Natural killer cell treated with Interleukin-12 subunit alpha and Interleukin-12 subunit beta and Interleukin-15 and Interleukin-18, amount 100 ng/mL, for 72 hours (primary cell): ENCODE measurements at places on chromosomes 12 and 14. TPM values are rescaled to one million over a fixed set of nuclear protein-coding genes. Genes with fewer than 3 reads are reported as not detected.
A peak's percentile ranks its signal among the peaks of the same experiment; 100 is the strongest.

- no peaks in the 10 kb centered on the region for H3K36me3 ChIP-seq
- peaks cover 3% of the 10 kb centered on the region for H3K27me3 ChIP-seq
- peak overlapping the region; percentile 73 for H3K27ac ChIP-seq
These were observed 1.3 kb upstream of the ARHGAP5 start for GRCh38 chr14:32075672-32076277.

DNA sequence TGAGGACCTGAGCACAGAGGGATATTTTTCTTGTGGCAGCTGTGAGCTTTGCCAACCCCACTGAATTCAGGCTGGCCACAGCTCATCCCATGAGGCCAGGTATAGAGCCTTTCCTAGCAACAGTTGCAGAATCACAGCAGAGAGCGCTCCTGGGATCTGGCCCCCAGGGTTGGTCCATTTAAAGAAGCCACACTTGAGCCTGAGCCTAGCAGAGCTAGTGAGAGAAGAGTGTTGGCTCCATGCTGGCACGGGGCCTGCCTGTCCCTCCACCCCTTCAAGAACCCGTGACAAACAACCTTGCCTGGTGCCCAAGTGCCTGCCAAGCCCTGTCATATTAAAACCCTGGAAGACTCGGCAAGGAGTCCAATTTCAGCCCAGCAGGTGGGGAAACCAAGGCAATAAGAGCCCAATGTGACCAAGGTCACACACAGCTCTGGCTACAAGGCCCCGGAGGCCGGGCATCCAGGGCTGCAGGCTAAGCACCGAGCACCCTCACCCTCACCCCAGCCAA lies 91.6 kb downstream of the LRRC74A start:
- no peak for DNase-seq
- H3K27ac ChIP-seq: peak overlapping the region; percentile 21
- H3K36me3 ChIP-seq: no peaks in the 10 kb centered on the region
- no peak overlapping the region for H3K4me3 ChIP-seq
- no peaks in the 10 kb centered on the region for H3K27me3 ChIP-seq
- H3K4me1 ChIP-seq: peaks cover 38% of the 10 kb centered on the region

DNA sequence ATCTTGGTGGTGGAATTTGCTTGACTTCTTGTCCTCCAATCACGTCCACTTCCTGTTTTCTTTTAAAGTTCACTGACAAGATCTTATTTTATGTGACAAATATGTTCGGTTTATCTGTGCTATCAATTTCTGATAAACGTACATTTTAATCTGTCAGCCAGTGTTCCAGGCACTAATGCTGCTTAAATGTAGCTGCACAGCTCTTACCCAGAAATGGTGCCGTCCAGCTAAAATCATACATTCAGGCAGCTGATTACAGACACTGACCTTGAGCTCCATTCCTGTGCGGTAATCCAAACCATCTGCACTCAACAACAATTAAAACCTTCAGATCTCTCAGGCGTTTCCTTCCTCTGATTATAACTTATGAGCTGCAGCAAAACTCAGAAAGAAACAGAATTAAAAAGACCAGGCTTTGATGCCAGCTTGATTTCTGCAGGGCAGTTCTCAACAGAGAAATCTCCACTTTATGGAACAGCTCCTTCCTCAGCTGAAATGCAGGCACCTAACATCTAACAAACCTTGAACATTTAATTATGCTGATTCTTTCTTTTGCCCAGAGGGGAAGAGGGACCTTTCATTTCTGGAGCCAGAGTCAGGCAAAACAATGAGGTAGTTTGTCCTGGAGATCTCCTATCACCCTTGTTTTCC lies 26.4 kb upstream of the RASSF3 start:
- H3K36me3 ChIP-seq: no peaks in the 10 kb centered on the region
- H3K4me3 ChIP-seq: peak overlapping the region; percentile 42
- H3K27me3 ChIP-seq: peaks cover 13% of the 10 kb centered on the region
- H3K4me1 ChIP-seq: peaks cover 7% of the 10 kb centered on the region

GRCh38 chr12:25382311-25383106 lies 131.8 kb upstream of the KRAS start:
- peak overlapping the region; percentile 32 for H3K4me3 ChIP-seq
- H3K27ac ChIP-seq: peak overlapping the region; percentile 10
- DNase-seq: no peak
- peaks cover 2% of the 10 kb centered on the region for H3K27me3 ChIP-seq

DNA sequence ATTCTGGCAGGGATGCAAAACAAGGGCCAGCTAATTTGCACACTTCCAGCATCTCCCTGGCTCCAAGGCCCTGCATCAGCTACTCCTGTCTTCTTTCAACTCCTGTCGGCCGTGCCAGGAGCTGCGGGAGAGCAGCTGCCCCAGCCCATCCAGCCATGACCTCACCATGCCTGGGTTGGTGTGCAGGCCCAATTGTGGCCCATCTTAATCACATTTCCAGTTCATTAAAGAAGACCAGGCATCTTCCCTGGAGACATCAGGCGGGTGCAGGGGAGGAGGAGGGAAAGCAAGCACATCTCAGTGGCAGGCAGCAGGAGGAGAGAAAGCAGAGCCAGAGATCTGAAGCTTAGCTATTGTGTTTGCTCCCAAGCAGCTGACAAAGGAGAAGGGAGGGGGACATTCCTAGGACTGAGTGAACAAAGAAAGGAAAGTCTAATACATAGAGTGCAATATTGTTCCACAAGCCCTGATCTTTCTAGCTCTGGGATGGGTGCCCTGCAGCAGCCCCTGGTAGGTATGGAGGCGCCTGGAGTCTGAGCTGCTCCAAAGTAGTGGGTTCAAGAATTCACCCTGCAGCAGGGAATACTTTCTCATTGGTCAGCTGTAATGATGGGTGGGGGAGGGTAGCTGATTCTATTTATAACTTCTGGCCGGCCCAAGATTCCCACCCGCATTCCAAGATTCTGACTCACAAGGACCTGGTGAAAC lies 40.1 kb downstream of the VWF start:
- no peaks in the 10 kb centered on the region for H3K36me3 ChIP-seq
- H3K4me3 ChIP-seq: no peak overlapping the region
- H3K4me1 ChIP-seq: no peaks in the 10 kb centered on the region
- no peak overlapping the region for H3K27ac ChIP-seq

GRCh38 chr14:93108105-93108504 lies 7.6 kb downstream of the ITPK1 start:
- no peak overlapping the region for H3K4me3 ChIP-seq
- H3K36me3 ChIP-seq: no peaks in the 10 kb centered on the region
- H3K4me1 ChIP-seq: peaks cover 23% of the 10 kb centered on the region
- DNase-seq: no peak
- H3K27ac ChIP-seq: no peak overlapping the region
- no peaks in the 10 kb centered on the region for H3K27me3 ChIP-seq

DNA sequence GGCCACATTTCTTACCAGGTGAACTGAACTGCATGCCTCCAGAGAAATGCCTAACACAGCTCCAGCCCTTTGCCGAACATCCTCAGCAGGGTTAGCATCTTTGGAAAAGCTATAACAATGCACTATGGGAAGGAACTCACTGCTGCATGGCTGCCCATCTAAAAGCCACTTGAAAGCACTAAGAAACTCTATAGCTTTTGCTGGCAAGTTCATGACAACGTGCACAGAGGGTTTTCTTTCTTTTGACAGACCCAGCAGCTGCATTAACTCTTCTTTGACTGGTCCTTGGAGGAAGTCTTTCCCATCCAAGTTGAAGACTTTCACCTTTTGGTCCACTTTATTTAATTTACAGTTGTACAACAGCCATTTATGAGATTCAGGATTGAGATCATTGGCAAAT lies 5.3 kb downstream of the TRMT5 start:
- H3K27ac ChIP-seq: no peak overlapping the region
- DNase-seq: no peak
- no peaks in the 10 kb centered on the region for H3K27me3 ChIP-seq
- no peak overlapping the region for H3K4me3 ChIP-seq
- H3K36me3 ChIP-seq: no peaks in the 10 kb centered on the region

GRCh38 chr12:77687321-77687720 lies 143.4 kb upstream of the NAV3 start:
- no peak overlapping the region for H3K27ac ChIP-seq
- H3K4me3 ChIP-seq: no peak overlapping the region
- H3K36me3 ChIP-seq: no peaks in the 10 kb centered on the region
- DNase-seq: no peak
- no peaks in the 10 kb centered on the region for H3K27me3 ChIP-seq
- no peaks in the 10 kb centered on the region for H3K4me1 ChIP-seq

- no peaks in the 10 kb centered on the region for H3K36me3 ChIP-seq
- H3K27me3 ChIP-seq: peaks cover 37% of the 10 kb centered on the region
- no peak for DNase-seq
- no peaks in the 10 kb centered on the region for H3K4me1 ChIP-seq
- H3K4me3 ChIP-seq: no peak overlapping the region
- no peak overlapping the region for H3K27ac ChIP-seq
These were observed 98.6 kb downstream of the NT5DC3 start for GRCh38 chr12:103742349-103742932.

- no peak overlapping the region for H3K4me3 ChIP-seq
- H3K27me3 ChIP-seq: no peaks in the 10 kb centered on the region
- no peak overlapping the region for H3K27ac ChIP-seq
These were observed 306.7 kb downstream of the ZFP36L1 start for GRCh38 chr14:68486033-68486732.

DNA sequence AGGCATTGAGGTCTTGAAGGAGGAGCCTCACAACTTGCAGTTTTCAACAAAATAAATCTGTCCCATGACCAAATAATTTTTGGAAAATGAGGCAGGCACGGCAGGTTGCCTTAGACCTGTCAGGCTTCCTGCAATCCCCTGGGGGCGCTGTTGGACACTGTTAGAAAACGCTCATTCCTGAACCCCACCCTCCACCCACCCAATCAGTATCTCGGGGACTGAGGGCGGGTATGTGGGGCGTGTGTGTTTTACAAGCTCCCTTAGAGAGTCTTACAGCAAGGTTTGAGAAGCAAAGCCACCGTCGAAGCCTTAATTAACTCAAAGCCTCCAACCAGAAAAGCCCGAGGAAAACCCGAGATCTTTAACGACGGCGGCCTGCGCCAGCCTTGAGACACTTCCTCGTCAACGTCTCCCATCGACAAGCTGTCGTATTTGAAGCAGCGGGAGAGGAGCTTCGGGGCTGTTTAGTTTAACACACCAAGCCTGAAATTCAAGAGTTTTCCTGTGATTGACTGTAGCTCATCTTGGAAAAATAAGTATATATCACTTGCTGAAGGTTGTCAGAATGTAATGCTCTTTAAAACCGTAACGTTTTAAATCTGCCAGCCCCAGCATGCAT lies 123.0 kb downstream of the GLT1D1 start:
- H3K4me1 ChIP-seq: no peaks in the 10 kb centered on the region
- no peaks in the 10 kb centered on the region for H3K36me3 ChIP-seq
- no peak overlapping the region for H3K27ac ChIP-seq
- H3K4me3 ChIP-seq: no peak overlapping the region
- no peak for DNase-seq

GRCh38 chr14:90739318-90740068 lies 76.7 kb downstream of the TTC7B start:
- no peak for DNase-seq
- H3K4me3 ChIP-seq: no peak overlapping the region
- H3K27me3 ChIP-seq: no peaks in the 10 kb centered on the region
- H3K27ac ChIP-seq: no peak overlapping the region

DNA sequence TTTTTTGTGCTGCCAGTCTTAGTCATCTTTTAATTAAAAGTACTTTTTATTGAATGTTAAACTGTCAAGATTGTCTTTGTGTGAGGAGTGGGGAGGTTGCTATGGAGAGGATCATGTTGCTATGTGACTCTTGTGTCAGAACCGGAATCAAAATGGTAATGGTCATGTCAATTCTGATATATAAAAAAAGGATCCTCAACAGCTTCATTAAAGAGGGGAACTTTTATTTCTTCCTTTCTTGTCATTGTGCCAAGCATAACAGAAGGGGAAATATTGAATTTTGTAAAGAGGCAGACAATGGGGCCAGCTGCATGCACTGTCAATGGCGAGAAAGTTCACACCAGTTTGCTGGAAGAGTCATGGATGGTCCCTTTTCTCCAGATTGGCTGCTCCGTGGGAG lies 564.8 kb downstream of the VRK1 start:
- peaks cover 5% of the 10 kb centered on the region for H3K4me1 ChIP-seq
- no peaks in the 10 kb centered on the region for H3K36me3 ChIP-seq
- H3K27me3 ChIP-seq: peaks cover 3% of the 10 kb centered on the region
- DNase-seq: no peak

DNA sequence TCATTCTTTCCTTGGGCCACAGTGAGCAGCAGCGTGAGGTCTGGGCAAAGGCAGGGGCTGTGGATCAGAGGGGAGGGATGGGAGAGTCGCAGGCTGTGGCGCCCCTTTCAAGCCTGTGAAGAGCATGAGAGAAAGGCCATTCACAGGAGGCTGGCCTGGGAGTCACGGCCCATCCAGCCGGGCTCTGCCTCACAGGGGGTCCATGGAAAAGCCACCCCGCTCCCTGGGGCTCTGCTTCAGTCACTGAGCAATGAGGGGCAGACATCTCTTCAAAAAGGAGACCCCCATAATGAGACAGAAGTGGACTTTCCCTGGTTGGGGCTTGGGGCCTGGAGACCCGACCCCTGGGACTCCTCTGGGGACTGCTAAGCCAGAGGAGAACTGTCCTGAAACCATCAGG lies 117.0 kb upstream of the GSC start:
- H3K36me3 ChIP-seq: no peaks in the 10 kb centered on the region
- no peak overlapping the region for H3K4me3 ChIP-seq
- DNase-seq: no peak
- peaks cover 8% of the 10 kb centered on the region for H3K4me1 ChIP-seq
- H3K27me3 ChIP-seq: no peaks in the 10 kb centered on the region

- DNase-seq: no peak
- no peaks in the 10 kb centered on the region for H3K4me1 ChIP-seq
- H3K36me3 ChIP-seq: no peaks in the 10 kb centered on the region
These were observed 39.3 kb upstream of the ABCC9 start for GRCh38 chr12:21980544-21980943.

- no peaks in the 10 kb centered on the region for H3K4me1 ChIP-seq
- no peaks in the 10 kb centered on the region for H3K36me3 ChIP-seq
- no peak for DNase-seq
These were observed 96.0 kb downstream of the SRGAP1 start for GRCh38 chr12:63940310-63941005.

- no peak overlapping the region for H3K4me3 ChIP-seq
- H3K27ac ChIP-seq: no peak overlapping the region
- H3K4me1 ChIP-seq: peaks cover 16% of the 10 kb centered on the region
These were observed 17.3 kb upstream of the KRR1 start for GRCh38 chr12:75528692-75529091.

- peak overlapping the region; percentile 100 for H3K4me3 ChIP-seq
- DNase-seq: no peak
- H3K36me3 ChIP-seq: peaks cover 35% of the 10 kb centered on the region
- peaks cover 37% of the 10 kb centered on the region for H3K4me1 ChIP-seq
- no peaks in the 10 kb centered on the region for H3K27me3 ChIP-seq
These were observed 3.7 kb downstream of the MYL6 start for GRCh38 chr12:56161690-56162351.

MGP gene
- total RNA-seq: not detected

RFLNA gene
- not detected for total RNA-seq

ST8SIA1 gene
- total RNA-seq: 0.81 TPM

SLC25A47 gene
- total RNA-seq: not detected
